ENCODE measurements at places on chromosomes 4 and X. TPM values are rescaled to one million over a fixed set of nuclear protein-coding genes. Genes with fewer than 3 reads are reported as not detected.

Gene HSD17B13
- polyA plus RNA-seq, result 0.31 TPM

Gene PYURF
- polyA plus RNA-seq, result 141 TPM

Gene RPS6KA6
- polyA plus RNA-seq, result 3.7 TPM

Gene CPZ
- polyA plus RNA-seq, result not detected

Gene SPARCL1
- 469 TPM for polyA plus RNA-seq

Gene GIMD1
- polyA plus RNA-seq, result not detected

Gene RASSF6
- polyA plus RNA-seq, result not detected

Gene LDB2
- 36.3 TPM for polyA plus RNA-seq

Gene TCEAL6
- 28.3 TPM for polyA plus RNA-seq

Gene FDCSP
- not detected for polyA plus RNA-seq

Gene STPG2
- polyA plus RNA-seq, result 0.24 TPM

Gene EVC2
- 0.21 TPM for polyA plus RNA-seq

Gene JCHAIN
- polyA plus RNA-seq, result 0.34 TPM

Gene SOWAHD
- polyA plus RNA-seq, result not detected

Gene GLRA3
- polyA plus RNA-seq, result 18.9 TPM

Gene ODAM
- polyA plus RNA-seq, result not detected

Gene MAGEA11
- polyA plus RNA-seq, result not detected

Gene MAGEA12
- not detected for polyA plus RNA-seq

Gene FHDC1
- 0.22 TPM for polyA plus RNA-seq

Data from Purkinje cell (primary cell).